A549 treated with RU486 at 1 μM for 4 hours (cell line): ENCODE measurements at places on chromosomes 5 and 9. TPM values are rescaled to one million over a fixed set of nuclear protein-coding genes. Genes with fewer than 3 reads are reported as not detected.

The SPATA31D4 gene
- total RNA-seq, result not detected in 5 replicates

The CYSRT1 gene
- total RNA-seq, result 2.7 to 4.3 TPM (median 4.1 TPM) in 5 replicates

The IL17B gene
- total RNA-seq, result not detected in 5 replicates

The TMEM215 gene
- not detected in 5 replicates for total RNA-seq

The DNAH5 gene
- total RNA-seq, result 1.2 to 1.5 TPM (median 1.4 TPM) in 5 replicates

The SLIT3 gene
- 12.7 to 20.5 TPM (median 15.5 TPM) in 5 replicates for total RNA-seq

The SPINK4 gene
- not detected in 5 replicates for total RNA-seq

The PCSK5 gene
- total RNA-seq, result 0.81 to 1.2 TPM (median 1.0 TPM) in 5 replicates

The MTREX gene
- total RNA-seq, result 23.5 to 58.9 TPM (median 35.8 TPM) in 5 replicates

The SLC25A48 gene
- total RNA-seq, result 0.15 to 0.22 TPM (median 0.21 TPM) in 3 of 5 replicates, not detected in the others

The ZNF618 gene
- total RNA-seq, result 6.7 to 11.2 TPM (median 9.6 TPM) in 5 replicates

The TIMD4 gene
- 0.76 to 1.8 TPM (median 1.3 TPM) in 5 replicates for total RNA-seq

The CDH9 gene
- total RNA-seq, result not detected in 5 replicates

The NPR3 gene
- total RNA-seq, result 14.8 to 22.0 TPM (median 20.2 TPM) in 5 replicates
